ENCODE measurements at places on chromosomes 5 and 9. TPM values are rescaled to one million over a fixed set of nuclear protein-coding genes. Genes with fewer than 3 reads are reported as not detected.
A peak's percentile ranks its signal among the peaks of the same experiment; 100 is the strongest.

DNA sequence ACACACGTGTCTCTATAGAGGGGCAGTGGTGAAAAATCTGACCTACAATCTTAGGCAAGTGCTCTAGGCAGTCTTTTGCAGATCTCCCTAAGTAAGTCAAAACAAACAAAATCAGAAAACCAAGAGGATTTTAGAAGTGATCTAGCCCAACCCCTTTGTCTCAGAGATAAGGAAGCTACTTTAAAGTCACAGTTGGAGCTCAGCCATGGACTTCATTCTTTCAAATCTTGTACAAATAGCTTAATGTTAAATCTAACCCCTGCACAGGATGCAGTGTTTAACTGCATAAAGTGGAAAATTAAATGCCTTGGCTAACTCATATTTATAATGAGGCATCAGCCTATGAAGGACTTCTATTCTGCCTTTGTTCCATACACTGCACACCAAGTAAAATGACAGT, 135.1 kb upstream of the RFX3 start:
- DNase-seq: no peak

GRCh38 chr9:25681266-25681665, 3.0 kb upstream of the TUSC1 start:
- no peak for DNase-seq

OLFM1 gene
- 24.1 TPM for total RNA-seq

- DNase-seq: no peak
Measured at GRCh38 chr9:121217609-121218292, 16.1 kb upstream of the RAB14 start.

DNA sequence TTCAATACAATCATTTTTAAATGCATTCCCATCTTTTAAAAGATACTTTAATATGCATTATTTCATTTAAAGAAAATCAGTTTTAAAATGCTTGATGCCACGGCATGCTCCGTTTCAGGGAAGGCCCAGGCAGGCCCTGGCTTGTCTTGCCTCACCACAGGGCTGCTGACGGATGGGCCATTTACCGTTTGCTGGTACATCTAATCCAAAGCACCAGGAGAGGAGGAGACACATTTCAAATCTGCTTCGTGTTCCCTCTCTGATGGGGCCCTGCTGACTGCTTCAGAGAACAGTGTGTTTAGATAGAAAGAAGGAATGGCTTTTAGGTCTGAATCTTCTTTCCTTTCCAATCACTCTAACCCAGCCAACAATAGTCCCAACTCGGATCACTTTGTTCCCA, 185.2 kb downstream of the DCP2 start:
- no peak for DNase-seq

- peak; percentile 68 for DNase-seq
Measured at GRCh38 chr9:126722922-126723806, 81.7 kb upstream of the ZBTB43 start.

DNA sequence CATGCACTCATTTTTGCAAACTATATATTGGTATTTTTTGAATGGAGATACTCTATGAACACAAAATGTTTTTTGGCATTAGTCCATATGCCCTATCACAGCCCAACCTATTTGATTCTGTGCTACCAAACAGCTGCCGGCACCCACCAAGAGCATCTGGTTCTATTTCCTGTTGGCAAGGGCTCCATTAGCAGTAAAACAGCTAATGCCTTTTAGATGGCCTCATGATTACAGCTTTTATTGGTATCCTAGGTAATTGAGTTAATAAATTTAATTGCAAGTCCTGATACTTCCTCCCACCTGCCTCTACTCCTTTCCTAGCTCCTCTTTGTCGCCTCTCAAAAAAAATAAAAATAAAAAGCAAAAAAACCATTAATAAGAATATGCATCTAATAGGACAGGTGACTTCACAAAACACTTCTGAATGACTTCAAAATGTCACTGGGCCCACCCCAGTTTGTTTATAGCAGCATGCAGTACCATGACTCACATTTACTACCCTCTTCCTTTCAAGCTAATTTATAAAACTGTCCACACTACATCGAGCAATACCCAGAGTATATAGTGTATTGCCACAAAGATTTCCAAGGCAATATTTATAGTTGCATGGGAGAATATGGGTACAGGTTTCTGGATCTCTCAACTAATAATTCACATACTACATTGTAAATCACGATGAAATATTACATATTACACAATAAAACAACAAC, 620.4 kb downstream of the SLCO4C1 start:
- DNase-seq: no peak

MLLT3 gene
- total RNA-seq: 18.0 TPM

- DNase-seq: no peak
Measured at GRCh38 chr5:8839361-8840055, 706.4 kb downstream of the SEMA5A start.

- DNase-seq: no peak
Measured at GRCh38 chr5:98468188-98468869, 305.1 kb upstream of the RGMB start.

GPR150 gene
- 0.18 TPM for total RNA-seq

DNA sequence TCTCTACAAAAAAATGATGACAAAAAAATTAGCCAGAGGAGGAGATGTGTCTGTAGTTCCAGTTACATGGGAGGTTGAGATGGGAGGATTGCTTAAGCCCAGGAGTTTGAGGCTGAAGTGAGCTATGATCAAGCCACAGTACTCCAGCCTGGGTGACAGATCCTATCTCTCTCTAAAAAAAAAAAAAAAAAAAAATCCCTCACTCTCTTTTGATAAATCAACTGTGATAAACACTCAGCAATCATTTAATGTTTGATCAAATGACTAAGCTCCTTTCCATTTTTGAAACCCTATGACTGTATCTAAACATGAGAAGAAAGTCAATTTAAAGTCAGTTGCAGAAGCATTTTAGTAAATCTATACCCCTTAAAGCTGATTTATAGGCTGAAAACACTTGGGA, 112.1 kb upstream of the IL6ST start:
- no peak for DNase-seq

- DNase-seq: no peak
Measured at GRCh38 chr5:178115136-178115813, 1.9 kb downstream of the N4BP3 start.

GRCh38 chr9:130971294-130971849, 32.3 kb upstream of the FIBCD1 start:
- no peak for DNase-seq

DNA sequence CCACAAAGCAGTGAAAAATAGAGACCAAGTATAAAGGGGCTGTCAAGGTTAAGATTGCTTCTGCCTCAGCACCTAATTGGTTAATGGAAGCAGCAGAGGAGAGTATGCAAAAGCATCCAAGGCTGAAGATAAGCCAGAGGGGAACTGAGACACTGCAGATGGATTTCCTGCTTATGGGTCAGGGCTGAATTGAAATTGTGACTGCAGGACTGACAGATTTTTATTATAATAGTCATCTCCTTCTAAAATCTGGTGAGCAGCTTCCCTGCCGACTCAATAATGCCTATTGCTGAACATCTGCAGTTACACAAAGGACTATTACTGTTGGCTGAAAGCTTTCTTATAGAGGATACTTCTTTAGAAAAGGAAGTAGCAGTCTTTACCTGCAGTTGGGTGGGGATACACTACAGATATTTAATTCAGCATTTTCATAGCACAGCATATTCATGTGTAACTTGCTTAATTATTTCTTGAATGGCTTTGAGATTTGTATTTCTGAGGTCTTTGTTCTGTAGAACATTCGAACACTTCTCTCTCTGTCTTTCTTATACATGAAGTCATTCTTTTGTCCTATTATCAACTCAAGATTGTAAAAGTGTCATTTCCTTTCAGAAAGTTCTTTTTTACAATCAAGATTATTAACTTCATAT, 363.0 kb upstream of the RIOK2 start:
- DNase-seq: no peak

DNA sequence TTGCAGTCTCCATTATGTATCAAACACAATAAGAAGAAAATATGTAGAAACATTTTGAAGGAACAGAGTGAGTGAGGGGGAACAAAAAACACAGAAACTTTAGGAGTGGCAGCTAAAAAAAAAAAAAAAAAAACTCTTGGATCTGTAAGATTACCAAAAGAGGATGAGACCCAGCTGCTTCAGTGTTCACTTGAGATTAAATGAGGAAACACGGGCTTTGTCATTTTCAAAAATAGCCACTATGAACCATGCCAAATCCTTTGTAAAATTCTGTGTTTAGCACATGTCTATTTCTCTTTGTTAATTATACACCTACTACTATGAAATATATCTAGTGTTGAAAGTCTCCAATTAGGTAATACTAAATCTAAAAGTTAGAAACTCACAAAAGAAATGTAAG, 485.9 kb downstream of the EFNA5 start:
- no peak for DNase-seq

All from lower lobe of right lung (tissue), 2 donors.